ENCODE measurements at places on chromosomes 12 and 14.

GRCh38 chr14:95679998-95680735 is 6.1 kb upstream of the TCL1B start:
- no peak for DNase-seq

GRCh38 chr14:50121486-50121885 is 5.1 kb upstream of the VCPKMT start:
- no peak for DNase-seq

DNA sequence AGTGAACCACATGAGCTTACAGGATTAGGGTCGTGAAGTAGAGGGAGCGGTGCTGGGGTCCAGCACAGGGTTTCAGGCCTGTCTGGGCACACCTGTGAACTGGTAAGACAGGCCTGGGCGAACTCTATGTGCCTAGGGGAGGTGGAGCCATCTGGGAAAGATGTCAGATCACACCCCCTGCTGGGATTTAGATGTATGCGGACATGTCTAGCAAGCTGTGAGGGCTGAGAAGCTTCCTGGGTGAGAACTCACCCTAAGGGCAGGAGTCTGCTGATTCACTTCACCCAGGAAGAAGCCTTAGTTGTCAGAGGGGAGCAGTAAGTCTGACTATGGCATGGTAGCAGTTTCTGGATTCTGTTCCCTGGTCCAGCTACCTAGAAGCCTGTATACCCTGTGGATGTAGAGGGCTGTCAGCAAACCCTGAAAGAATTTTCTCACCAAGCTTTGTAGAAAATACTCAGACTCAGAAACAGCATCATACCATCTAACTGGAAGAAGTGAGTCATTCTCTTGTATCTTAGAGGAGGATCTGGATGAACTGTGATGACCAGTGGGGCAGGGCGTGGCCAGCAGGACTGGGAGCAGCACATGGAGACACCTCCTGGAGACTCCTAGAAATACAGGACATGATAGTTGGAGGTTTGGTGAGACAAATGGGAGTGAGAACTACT is 11.2 kb upstream of the PYGL start:
- DNase-seq, result peak; percentile 78

DNA sequence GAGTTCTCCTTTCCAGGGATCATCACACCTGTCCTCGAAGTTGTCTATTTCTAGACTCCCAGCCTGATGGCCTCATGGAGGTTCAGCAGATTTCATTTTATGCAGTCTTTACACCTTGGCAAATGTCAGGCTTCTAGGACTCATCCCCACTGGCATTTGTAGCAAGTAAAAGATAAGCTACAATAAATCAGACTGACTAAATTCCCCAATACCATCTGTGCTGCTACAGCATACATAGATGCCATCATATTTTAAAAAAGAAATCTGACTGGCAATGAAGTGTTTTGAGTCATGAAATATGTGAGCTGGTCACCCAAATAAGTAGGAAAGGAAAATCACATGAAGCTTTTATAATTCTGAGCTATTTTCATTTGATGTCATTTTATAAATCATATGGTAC is 55.3 kb downstream of the KCNC2 start:
- no peak for DNase-seq

GRCh38 chr14:35341751-35342488 is 49.7 kb downstream of the PSMA6 start:
- DNase-seq, result peak; percentile 95

DNA sequence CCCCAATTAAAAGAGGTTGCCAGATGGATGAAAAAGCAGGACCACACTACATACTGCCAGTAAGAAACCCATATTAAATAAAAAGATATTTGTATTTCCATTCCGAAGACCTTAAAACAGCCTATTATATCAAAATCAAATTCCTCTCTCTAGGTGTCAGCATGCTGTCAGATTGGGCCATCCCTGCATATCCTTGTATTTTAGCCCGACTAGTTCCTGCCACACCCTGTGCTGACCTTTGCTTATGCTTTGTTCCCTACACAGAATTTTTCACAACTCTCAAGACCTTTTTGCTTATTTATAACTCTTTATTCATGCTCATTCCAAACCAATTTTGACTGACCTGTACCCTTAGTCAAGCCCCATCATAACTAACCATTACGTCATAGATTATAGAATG is 12.8 kb downstream of the GSKIP start:
- DNase-seq, result peak; percentile 36

Data from left colon (tissue), 2 donors.